ENCODE measurements at places on chromosomes 7 and 10. TPM values are rescaled to one million over a fixed set of nuclear protein-coding genes. Genes with fewer than 3 reads are reported as not detected.

Gene SLC39A12
- polyA plus RNA-seq = not detected

Gene TRIM50
- polyA plus RNA-seq = 0.14 TPM

GRCh38 chr7:23514755-23515154, 17.0 kb downstream of the TRA2A start:
- DNase-seq = no peak

Gene SIRT1
- polyA plus RNA-seq = 33.2 TPM

All from right lung (tissue), 10 donors.